ENCODE measurements at places on chromosomes 12 and 14.

DNA sequence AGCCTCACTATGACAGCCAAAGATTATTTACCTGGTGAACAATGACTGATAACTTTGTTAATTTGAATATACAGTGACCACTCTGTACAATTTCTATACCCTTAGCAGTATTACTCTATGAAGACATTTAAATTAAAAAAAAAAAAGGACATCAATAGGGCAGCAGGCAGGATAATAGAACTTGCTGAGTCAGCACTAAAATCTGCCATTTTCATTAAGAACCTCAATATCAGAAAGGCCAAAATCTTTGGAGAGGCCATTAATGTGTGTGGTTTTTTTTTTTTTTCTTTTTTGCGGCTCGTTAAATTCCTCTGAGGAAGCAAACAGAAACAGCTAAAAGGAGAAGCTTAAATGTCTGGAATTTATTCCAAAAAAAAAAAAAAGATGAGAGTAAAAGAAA lies 73.7 kb downstream of the FOXN3 start:
- H3K36me3 ChIP-seq = peaks cover 3% of the 10 kb centered on the region
- no peak overlapping the region for H3K4me3 ChIP-seq
- no peaks in the 10 kb centered on the region for H3K27me3 ChIP-seq

DNA sequence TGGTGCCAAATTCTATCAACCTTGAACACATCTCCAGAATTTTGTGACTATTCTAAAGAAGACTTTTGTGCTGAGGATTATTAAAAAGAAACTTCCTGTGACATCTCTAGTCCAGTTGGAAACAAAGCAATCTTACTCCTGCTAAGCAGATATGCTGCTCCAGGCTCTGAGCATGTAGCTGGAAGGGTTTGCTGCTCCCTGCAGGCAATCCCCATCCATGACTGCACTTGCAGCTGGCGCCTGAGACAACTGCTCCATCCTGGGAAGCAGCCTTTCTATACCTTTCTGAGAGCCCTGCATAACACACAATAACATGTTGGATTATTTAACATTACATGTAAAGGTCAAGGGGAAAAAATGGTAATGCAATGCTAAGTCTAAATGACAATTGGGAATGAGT lies 105.1 kb downstream of the NDUFA12 start:
- no peak overlapping the region for H3K27ac ChIP-seq
- no peaks in the 10 kb centered on the region for H3K36me3 ChIP-seq
- no peak overlapping the region for H3K4me3 ChIP-seq

GRCh38 chr12:29155079-29155478 lies 6.0 kb downstream of the FAR2 start:
- peaks cover 14% of the 10 kb centered on the region for H3K4me1 ChIP-seq
- no peak overlapping the region for H3K27ac ChIP-seq
- no peaks in the 10 kb centered on the region for H3K36me3 ChIP-seq
- H3K4me3 ChIP-seq = no peak overlapping the region

- no peak overlapping the region for H3K27ac ChIP-seq
- no peak for DNase-seq
- no peaks in the 10 kb centered on the region for H3K27me3 ChIP-seq
- no peak overlapping the region for H3K4me3 ChIP-seq
Measured at GRCh38 chr14:38517426-38517825, 261.5 kb upstream of the CLEC14A start.

DNA sequence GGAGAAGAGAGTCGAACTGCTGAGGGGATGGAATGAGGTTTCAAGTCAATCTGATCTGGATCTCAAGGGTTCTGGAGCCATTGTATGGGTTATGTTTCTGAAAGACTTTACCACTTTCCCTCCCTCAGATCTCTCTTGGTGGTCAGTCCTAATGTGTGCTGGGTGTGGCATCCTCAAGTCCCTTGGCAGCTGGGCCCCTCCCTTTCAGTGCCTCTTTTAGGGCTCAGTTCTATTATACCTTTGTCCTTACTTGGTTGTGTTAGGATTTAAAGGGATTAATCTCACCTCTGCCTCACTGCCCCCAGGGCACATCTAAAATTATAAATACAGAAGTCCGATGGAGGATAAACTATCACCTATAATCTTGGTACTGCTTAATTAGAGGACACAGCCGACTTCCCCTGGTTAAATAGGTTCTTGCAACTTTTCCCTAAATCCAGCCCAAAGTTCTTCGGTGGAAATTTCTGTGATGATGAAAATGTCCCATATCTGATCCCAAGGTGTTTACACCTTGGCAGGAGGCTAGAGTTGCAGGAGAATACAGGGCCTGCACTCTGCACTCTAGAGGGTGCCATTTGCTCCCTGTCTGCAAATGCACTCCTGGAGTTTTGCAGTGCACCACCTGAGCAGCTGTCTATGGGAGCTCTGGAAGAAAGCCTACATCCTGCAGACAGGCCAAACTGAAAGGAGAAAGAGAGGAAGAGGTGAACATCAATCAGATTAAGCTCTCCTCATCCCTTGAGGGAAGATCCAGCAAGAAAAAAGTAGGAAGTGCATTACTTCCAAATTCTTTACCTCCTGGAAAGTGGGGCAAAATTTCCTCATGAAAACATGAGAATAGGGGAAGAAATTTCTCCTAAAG lies 106.8 kb downstream of the NUAK1 start:
- H3K27me3 ChIP-seq = no peaks in the 10 kb centered on the region
- DNase-seq = no peak
- H3K4me3 ChIP-seq = no peak overlapping the region
- H3K4me1 ChIP-seq = no peaks in the 10 kb centered on the region

- H3K4me3 ChIP-seq = no peak overlapping the region
- H3K36me3 ChIP-seq = no peaks in the 10 kb centered on the region
- DNase-seq = no peak
- H3K27ac ChIP-seq = no peak overlapping the region
- no peaks in the 10 kb centered on the region for H3K27me3 ChIP-seq
Measured at GRCh38 chr12:18753481-18754123, 15.7 kb downstream of the CAPZA3 start.

GRCh38 chr14:65392296-65392695 lies 20.2 kb upstream of the FUT8 start:
- H3K27ac ChIP-seq = no peak overlapping the region
- no peak for DNase-seq
- H3K36me3 ChIP-seq = no peaks in the 10 kb centered on the region

DNA sequence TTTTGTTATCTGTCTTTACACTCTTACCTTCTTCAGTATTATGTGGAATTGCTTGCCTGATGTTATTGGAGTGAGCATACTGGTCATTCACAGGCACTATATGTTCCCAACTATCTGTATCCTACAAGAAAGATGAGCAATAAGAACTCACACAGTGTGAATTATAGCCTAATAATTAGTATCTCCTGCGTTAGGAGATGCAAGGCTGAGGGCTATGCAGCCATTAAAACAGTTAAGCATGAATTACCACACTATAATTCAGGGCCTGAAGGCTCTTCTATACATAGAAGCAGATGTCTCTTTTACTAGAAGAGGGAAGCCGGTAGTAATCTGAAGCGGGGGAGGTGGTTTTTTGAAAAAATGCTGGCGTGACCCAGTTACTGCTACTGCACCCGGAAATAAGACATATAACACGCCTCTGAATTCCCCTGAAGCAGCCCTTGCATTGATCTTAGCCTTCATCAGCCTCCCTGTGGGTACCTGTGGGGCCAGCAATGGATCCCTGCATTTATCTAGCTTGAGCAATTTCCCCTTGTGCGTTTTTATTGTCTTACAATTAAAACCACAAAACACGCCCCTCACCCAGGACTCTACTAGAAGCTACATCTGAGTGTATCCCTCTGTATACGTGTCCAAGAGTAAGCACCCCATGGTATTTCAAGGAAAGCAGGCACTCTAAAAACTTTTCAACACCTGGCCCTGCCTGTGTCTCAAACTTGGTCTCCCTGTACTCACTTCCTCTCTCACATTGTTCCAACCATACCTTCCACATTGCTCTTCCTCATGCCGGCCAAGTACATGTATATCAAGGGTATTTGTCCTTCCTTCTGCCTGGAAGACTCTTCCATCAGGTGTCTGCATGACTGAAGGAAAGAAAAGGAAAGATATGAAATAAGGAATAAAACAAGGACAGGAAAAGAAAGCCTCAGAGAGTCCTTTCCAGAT lies 210.9 kb upstream of the ARID2 start:
- peak overlapping the region; percentile 66 for H3K27ac ChIP-seq
- H3K27me3 ChIP-seq = peaks cover 2% of the 10 kb centered on the region
- no peaks in the 10 kb centered on the region for H3K36me3 ChIP-seq
- no peak overlapping the region for H3K4me3 ChIP-seq
- H3K4me1 ChIP-seq = peaks cover 10% of the 10 kb centered on the region

GRCh38 chr12:99386907-99387306 lies 260.6 kb upstream of the GARIN6 start:
- no peak overlapping the region for H3K4me3 ChIP-seq
- no peak for DNase-seq
- H3K4me1 ChIP-seq = no peaks in the 10 kb centered on the region

DNA sequence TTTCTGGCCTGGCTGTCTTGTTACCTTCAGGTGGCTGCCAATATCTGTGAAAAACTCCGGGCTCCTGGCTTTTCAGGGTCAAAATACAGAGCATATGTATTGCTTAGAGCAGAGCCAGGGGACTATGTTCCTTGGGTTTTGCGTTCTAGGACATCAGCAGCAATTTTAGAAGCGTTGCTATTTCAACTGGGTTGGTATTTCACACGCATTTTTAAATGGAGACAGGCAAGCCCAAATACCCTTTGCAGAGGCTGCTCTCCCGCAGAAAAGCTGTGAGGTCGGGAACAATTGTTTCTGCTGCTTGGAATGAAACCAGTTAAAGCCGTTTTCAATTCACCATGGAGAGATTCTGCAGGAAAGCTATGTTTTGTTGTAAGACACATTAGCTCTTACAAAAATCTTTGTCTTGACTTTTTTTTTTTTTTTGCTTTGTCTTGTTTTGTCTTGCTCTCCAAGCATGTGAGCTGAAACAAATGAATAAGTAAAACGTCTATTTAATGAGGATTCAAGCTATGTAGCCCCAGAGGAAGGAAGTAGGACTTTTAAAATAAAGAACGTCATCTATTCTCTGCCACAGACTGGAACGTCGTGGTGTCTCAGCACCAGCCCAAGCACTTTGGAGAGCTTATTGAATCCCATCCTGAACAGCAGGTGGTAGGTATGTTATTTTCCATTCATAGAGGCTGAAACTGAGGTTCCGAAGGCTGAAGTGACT lies 181.0 kb upstream of the TBX3 start:
- H3K4me3 ChIP-seq = no peak overlapping the region
- no peaks in the 10 kb centered on the region for H3K27me3 ChIP-seq
- no peak for DNase-seq
- no peak overlapping the region for H3K27ac ChIP-seq
- H3K4me1 ChIP-seq = no peaks in the 10 kb centered on the region

GRCh38 chr12:25764892-25765291 lies 193.6 kb upstream of the RASSF8 start:
- no peak for DNase-seq
- H3K4me1 ChIP-seq = no peaks in the 10 kb centered on the region
- H3K27me3 ChIP-seq = no peaks in the 10 kb centered on the region
- no peaks in the 10 kb centered on the region for H3K36me3 ChIP-seq
- H3K4me3 ChIP-seq = no peak overlapping the region

- DNase-seq = no peak
- H3K4me3 ChIP-seq = no peak overlapping the region
- no peaks in the 10 kb centered on the region for H3K36me3 ChIP-seq
- no peak overlapping the region for H3K27ac ChIP-seq
Measured at GRCh38 chr12:37543966-37544668, 772.5 kb upstream of the ALG10B start.

- no peak overlapping the region for H3K4me3 ChIP-seq
- no peak for DNase-seq
- no peaks in the 10 kb centered on the region for H3K36me3 ChIP-seq
- H3K4me1 ChIP-seq = peaks cover 19% of the 10 kb centered on the region
- peaks cover 9% of the 10 kb centered on the region for H3K27me3 ChIP-seq
Measured at GRCh38 chr12:10718279-10718821, 4.8 kb downstream of the YBX3 start.
